ENCODE measurements at places on chromosomes 3 and 15.

- no peak for DNase-seq
Measured at GRCh38 chr3:187567661-187568121, 102.5 kb downstream of the SST start.

- no peak for DNase-seq
Measured at GRCh38 chr3:4708230-4708629, 215.1 kb downstream of the ITPR1 start.

GRCh38 chr3:160607826-160608225 lies 42.5 kb upstream of the KPNA4 start:
- no peak for DNase-seq

DNA sequence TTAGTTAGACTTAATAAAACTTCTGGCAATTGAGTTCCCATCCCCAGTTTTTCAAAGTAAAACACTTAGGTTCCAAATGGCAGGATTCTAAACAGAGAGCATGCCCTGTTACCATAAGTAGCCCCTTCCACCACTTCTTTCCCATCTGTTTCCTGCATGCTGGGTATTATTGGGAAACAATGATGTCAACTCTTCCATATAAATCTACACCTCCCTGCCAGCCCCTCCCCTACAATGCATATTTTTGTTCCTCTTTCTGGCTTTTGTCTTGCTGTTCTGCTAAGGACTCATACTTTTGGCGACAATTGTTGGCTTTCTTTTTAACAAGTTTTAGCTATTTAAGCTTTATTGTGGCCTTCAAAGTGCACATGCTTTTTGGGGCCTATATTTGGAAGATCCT lies 11.1 kb downstream of the ARHGAP31 start:
- no peak for DNase-seq

GRCh38 chr15:90579213-90579612 lies 49.5 kb downstream of the CRTC3 start:
- DNase-seq, result no peak

DNA sequence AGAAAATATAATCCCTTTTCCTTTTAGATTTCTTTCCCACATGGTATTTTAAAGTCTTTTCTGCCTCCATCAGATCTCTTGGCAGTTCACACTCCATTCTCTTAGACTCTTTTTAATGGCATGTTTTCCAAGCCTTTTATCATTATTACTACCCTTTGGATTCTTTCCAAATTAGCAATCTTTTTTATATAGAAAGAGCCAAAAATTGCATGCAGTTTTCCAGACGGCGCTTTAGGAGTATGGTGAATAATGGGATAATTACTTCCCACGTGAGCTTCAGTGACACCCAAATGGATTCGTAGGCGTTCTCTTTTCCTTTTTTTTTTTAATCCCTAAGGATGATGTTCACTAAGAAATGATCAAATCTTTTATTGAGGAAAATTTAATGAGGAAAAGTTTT lies 354.8 kb upstream of the DNAJC19 start:
- no peak for DNase-seq

DNA sequence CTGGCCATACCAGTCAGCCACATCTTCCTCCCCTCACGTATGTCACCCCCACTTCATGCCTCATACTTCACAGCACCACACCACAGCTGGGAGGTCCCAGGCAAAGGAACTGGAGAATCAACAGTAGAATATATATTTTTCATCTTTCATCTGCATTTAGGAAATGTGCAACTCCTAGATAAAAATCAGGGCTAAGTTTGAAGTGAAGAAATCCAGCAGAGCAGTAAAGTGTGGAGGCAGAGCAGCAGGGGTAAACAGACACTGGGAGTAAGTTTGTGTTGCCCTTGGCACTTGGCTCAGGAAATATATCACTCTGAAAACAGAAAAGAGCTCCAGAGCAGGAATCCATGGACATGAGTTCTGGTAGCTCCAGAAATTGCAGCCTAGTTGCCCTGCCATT lies 2.8 kb upstream of the HERC1 start:
- no peak for DNase-seq

GRCh38 chr15:41836073-41836472 lies 2.6 kb upstream of the PLA2G4B start:
- no peak for DNase-seq

- DNase-seq, result no peak
Measured at GRCh38 chr3:48217449-48217848, 5.8 kb upstream of the CAMP start.

- no peak for DNase-seq
Measured at GRCh38 chr15:82540984-82541431, 751 bp upstream of the RPS17 start.

- DNase-seq, result no peak
Measured at GRCh38 chr3:147030274-147030673, 376.1 kb downstream of the ZIC4 start.

GRCh38 chr15:56996093-56996492 lies 77.6 kb downstream of the TCF12 start:
- DNase-seq, result no peak

- DNase-seq, result no peak
Measured at GRCh38 chr15:65032801-65033537, 3.5 kb upstream of the MTFMT start.

- DNase-seq, result no peak
Measured at GRCh38 chr3:72846166-72846565, 2.1 kb downstream of the SHQ1 start.

- no peak for DNase-seq
Measured at GRCh38 chr3:157610876-157611535, 107.8 kb upstream of the VEPH1 start.

GRCh38 chr3:9233101-9233500 lies 16.3 kb downstream of the SRGAP3 start:
- no peak for DNase-seq

Data from stimulated activated CD8-positive, alpha-beta memory T cell treated with anti-CD3 and anti-CD28 coated beads, Interleukin-4, amount 100 ng/mL, for 4 hours (primary cell).